ENCODE measurements at places on chromosomes 5 and 9.

- no peak for DNase-seq
These were observed 9.1 kb downstream of the IFNA5 start for GRCh38 chr9:21295992-21296391.

DNA sequence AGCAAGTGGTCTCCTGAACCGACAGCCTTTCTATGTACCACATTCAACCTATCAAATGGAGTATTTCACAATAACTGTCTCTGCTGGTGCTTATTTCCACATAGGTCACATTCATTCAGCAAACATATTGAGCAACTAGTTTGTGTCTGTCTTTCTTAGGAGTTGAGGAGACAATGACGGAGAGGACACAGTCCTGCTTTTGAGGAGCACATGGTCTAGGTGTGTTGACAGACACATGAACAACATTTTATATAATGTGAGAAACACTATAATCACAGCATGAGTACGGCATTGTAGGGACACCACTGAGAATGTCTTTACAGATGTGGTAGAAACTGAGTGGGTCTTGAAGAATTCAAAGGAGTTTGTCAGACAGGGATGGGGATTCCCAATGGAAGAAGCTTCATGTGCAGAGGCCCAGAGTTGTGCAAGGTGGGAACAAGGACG, 28.5 kb downstream of the NFIL3 start:
- DNase-seq = no peak

DNA sequence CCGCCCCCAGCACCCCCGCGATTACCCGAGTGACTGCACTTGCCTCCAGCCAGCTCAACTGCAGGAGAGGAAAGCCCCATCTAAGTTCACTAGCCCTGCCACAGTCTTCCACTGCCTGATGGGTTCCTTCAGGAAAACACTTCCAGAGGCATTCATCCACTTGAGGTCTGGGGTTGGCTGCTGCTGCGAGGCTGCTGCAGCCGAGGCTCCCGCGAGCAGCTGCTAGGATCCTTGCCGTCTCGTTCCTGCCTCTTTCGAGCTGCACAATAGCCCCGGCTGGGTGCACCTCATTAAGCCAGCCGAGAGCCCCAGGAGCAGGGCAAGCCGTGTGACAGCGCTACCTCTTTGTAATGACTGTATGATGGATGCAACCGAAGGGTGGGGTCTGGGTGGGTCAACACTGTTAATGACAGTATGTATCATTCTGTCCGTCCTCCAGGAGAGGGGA, 24.2 kb upstream of the ELAVL2 start:
- DNase-seq = no peak

- peak; percentile 35 for DNase-seq
These were observed 809 bp downstream of the SLC44A1 start for GRCh38 chr9:105245029-105245890.

DNA sequence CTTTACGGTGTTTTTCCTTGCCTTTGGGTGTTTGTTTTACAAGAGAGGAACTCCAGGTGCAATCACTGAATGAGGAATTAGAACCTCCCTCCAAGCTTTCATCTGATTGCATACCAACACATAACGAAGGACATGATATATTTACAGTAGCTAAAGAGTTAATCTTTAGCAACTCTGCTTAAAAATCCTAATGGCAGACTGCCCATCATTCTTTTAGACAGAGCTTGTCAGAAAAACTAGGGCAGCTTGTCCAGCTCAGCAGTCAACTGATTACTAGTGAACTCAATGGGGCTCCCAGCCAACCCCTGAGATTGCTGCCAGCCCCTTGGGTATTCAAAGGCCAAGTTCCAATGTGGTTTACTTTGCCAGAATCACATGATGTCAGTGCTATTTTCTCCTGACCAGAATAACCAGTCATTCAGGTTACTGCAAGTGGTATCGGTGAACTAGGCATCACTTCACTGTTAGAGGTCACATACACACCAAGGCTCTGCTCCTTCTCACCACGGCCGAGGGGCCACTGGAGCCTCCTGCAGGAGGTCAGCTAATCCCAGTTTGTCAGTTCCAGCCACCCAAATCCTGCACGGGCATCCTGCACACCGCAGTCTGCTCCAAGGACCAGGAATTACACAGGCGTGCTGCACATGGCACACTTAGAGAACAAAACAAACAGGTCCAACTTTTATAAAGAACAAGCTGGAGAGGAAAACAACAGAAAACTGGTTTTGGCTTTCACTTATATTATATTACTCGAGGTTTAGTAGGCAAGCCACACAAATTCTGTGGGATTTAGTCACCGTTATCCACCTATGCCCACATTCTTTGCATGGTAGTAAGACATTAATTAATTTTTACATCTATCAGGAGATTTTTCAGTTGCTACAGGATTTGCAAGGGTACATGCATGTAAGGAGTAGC, 62.5 kb downstream of the NFIB start:
- peak; percentile 93 for DNase-seq

- no peak for DNase-seq
These were observed 145.9 kb downstream of the PRELID2 start for GRCh38 chr5:145689235-145689634.

DNA sequence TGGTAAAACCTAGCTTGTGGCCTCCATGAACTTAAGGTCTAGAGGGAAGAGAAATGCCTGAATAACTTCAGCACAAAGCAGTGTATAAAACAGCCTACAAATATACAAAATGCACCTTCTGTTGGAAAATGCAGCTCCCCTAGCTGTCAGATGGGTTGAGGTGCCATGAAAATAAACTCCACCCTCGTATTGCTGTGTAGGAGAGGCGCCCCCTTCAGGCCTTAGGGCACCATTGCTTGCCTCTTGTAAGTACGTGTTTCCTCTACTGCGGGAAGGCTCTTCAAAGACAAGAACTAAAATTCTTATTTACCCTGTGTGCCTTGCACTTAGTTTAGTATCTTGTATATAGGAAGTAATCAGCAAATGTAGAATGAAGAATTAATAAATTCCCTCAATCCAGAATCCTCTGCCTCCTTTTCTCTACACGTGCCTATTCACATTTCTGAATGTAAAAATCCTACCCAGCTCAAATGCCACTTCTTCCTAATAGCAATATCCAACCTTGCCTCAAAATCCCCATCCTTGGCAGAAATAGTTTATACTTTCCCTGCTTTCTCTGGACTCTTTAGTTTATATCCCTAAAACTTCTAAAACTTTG, 393.7 kb upstream of the PDE4D start:
- DNase-seq = peak; percentile 11

DNA sequence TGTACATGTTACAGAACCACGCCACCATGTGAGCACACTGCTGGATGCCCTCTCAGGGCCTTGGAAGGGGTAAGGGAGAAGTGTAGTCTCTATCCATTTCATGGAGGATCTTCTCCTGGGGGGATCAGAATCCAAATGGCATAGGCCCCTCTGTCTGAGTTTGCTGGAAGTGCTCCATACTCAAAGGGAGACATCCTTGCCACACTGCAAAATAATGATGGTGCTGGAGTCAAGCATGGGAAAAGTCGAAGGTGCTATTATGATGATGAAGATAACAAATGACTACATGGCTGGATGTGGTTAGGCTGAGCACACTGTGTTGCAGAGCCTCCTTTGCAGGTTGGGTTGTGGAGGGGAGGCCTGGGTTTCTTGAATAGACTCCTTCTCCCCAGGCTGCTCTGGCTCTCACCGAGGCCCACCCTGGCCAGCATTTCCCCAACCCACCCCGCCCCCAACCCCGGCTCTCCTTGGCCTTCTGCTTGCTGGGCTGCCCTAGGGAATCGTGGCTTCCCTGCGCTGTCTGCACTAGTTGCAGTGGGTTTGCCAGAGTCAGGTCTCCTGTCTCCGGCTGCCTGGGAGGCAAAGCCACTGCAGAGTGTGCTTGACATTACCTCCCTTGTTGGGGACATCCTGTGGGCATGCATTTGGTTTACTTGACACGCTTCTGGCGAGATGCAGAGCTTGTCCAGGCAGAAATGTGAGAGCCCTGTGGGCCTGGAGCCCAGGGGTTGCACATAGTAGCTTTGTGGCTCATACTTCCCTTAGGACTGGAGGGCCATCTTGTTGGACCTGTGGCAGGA, 3.0 kb downstream of the MVB12B start:
- no peak for DNase-seq

GRCh38 chr5:156178117-156178516, 148.8 kb upstream of the SGCD start:
- no peak for DNase-seq

GRCh38 chr9:92722386-92723298, 42.0 kb downstream of the BICD2 start:
- no peak for DNase-seq

GRCh38 chr9:110619831-110620230, 40.3 kb upstream of the SVEP1 start:
- DNase-seq = no peak

GRCh38 chr9:126380447-126380846, 53.8 kb downstream of the MVB12B start:
- no peak for DNase-seq

DNA sequence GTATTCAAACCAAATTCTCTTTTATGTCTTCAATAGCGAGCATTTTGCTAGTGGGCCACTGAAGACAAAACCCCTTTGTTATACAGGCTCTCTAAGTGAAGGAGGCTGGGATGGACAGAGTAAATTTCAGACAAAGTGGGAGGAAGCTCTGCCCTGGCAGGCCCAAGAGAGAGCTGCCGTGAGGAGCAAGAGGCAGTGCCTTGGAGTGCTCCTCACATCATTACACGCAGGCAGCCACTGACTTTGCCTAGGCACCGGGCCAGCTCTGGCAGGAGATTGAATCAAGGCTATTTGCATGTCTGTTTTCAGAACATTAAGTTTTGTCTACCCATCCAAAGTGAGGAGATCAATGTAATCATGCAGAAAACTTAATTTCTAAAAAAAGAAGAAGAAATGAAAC, 167.7 kb downstream of the CCDC192 start:
- peak; percentile 42 for DNase-seq

DNA sequence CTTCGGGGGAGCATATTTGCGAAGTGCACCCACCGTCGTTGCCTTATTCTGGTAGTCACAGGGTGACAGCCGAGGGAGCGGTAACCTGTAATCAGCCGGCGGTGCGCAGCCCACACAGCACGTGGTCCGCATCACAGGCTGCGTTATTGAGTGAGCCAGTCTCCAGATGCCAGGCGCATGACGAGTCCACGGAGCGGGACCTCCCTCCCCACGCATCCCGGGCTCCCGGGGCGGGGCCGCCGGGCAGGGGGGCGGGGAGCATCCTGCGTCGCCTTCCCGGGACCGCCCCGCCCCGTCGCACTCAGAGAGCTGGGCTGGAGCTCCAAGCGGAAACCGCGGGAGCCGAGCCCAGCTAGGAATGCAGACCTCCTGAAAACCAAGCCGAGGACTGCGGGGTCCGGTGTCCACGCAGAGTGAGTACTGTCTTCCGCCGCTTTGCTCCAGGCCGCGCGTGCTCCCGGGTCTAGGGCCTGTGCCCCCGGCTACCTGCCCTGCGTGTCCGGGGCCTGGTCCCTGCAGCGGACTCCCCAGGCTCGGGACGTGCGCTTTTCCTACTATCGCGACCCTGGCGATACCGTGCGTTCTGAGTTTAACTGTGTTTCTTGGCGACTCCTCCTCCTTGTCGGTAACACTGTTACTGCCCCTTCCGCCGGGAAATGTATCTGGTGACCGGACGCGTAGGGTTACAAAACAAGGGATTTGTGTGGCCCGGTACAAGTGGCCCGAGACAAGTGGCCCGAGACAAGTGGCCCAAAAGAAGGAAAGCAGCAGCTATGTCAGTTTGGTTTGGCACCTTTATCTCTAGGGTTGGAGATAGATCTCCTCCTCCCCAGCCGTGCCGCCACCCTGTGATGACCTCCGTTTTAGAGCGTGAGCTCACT, 40.6 kb downstream of the CAST start:
- peak; percentile 60 for DNase-seq

GRCh38 chr9:129720181-129720864, 32.5 kb downstream of the PTGES start:
- DNase-seq = no peak

DNA sequence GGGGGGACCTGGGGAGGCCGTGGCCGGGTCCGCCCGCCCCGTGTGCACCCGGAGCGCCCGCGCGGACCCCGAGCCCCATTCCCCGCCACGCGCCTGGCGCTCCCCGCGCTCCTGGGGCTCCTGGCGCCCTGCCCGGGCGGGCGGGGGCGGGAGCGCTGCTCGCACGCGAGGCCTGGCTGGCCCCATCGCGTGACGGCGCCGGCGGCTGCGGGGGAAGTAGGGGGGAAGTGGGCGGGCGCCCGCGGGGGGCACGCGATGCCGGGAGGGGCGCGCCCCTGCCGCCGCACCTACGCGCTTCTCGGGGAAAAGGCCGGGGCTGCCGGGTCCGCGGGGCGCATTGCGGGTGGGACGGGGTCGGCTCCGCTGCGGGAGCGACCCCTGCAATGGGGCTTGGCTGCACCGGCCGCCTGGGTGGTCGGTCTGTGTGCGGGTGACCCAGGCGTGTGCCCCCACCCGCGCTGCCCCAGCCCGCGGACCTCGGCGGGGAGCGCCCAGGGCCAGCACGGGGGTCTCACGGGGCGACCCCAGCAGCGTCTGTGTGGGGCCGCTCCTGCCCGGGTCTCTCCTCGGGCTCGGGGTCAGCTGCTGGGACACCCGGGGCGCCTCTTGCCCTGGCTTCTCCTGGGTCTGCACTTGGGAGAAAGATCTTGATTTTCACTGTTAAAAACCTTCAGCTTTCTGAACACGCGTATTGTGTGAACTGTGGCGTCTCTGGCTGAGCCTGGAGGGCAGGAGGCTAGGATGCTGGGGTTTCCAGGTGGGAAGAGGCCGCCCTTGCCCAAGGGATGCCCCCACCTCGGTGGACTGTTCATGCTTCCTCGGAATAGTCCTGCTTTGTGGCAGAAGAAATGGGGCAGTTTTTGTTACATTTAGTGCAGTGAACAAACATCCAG, 52.4 kb downstream of the AHRR start:
- peak; percentile 19 for DNase-seq

DNA sequence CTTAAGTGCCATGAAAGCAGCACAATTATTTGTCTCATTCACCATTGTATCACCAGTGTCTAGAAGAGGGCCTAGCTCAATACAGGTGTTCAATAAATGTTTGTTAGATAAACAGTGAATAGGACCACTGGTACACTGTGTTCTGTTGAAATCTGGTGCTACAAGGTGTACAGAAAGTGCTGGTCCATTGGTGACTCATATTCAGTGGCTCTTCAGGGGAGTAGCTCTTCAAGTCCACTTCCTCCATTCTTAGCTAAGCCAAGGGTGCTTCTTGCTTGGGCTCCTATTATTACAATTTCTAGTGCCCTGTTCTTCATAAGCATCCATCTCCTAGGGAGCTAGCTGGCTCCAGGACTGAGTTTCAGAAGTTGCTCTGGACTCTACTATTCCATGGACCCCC, 6.4 kb upstream of the FCHO2 start:
- no peak for DNase-seq

- no peak for DNase-seq
These were observed 338.4 kb downstream of the TMEM167A start for GRCh38 chr5:82738681-82739269.

GRCh38 chr5:147177125-147177840, 57.5 kb upstream of the STK32A start:
- no peak for DNase-seq

GRCh38 chr9:112496074-112496722, 9.6 kb downstream of the KIAA1958 start:
- DNase-seq = no peak

GRCh38 chr5:13648822-13649221, 295.7 kb downstream of the DNAH5 start:
- no peak for DNase-seq

GRCh38 chr9:124366476-124367220, 48.6 kb downstream of the PSMB7 start:
- DNase-seq = no peak

- no peak for DNase-seq
These were observed 40.9 kb upstream of the SLC25A51 start for GRCh38 chr9:37944671-37945481.

- DNase-seq = no peak
These were observed 7.1 kb downstream of the SYNPO start for GRCh38 chr5:150647275-150648251.
